ENCODE measurements at places on chromosomes 4 and X.

GRCh38 chrX:80229626-80230025, 190.6 kb upstream of the TENT5D start:
- DNase-seq = no peak

DNA sequence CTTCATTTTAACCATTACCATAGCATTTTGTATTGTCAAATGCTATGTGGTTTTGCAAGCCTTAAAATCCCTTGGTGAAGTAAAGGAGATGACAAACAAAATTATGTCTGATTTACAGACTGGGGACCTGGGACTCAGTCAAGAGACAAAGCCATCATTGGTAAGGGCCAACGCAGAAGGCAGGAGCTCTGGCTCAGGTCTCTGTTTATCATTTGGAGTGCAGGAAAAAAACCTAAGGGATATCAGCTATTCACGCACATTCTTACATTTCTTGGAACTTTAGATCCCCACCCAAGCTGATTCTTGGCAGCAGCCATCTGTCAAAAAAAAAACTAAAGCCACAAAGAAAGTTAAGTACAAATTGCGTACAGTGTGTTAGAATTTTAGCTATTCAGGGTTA, 731.9 kb downstream of the STPG2 start:
- no peak for DNase-seq

DNA sequence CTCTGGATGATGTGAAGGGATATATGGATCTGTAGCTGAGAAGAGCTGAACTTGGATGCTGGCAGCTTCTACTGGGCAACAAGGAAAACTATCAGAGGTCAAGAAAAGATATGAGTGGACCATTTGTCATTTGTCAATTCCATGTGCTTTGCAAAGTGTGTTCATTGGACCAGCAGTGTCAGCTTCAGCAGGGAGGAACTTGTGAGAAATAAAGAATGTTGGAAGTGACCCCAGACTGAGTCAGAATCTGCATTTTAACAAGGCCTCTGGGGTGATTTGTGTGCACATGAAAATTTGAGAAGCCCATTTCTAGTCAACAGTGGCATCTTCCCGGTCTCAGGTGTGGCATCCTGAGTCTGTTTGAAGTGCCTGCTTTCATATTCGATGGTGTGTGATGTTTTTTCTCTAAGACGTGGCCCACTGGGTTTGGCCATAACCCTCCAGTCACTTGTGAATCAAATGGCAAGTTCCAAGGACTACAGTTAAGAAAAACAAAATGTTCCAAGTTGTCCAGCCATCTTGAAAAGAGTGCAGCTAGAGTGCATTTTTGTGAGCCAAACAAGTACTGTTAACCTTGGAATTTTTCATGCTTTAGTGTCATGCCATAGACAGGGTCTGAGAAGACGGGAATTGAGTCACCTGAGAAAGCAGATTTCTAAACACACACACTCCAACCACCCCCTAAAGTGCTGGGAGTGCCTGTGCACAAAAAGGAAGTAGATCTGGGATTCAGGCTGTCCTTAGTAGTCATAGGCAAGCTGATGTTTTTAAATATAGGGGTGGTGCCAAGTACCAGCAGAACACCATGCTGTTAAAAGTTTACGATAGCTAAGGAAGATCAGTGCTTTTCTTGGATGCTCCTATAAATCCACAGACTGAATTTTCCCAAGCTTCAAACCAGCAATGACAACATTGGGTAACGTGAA, 26.4 kb downstream of the GPM6B start:
- no peak for DNase-seq

GRCh38 chr4:6205567-6205931, 5.2 kb upstream of the JAKMIP1 start:
- DNase-seq = no peak

GRCh38 chr4:126172126-126172525, 857.4 kb downstream of the FAT4 start:
- no peak for DNase-seq

DNA sequence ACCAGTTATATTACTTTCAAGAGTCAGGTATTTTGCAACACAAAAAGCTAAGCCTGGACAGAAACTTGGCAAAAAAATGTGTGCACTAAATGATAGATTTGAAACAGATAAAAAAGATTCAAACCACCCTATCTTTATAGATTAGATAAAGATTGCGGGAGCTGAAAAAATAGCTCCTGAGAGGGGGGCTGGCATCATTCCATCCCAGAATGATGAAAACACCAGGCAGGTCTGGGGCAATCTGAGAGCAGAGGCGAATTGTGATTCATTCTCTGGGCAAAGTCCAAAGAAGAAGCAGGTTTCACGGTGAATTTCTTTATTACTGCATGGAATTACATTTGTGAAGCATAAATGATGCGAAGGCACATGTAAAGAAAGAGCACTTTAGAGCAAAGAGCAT, 168.5 kb upstream of the DMD start:
- DNase-seq = no peak

GRCh38 chr4:71614621-71615020, 169.3 kb downstream of the GC start:
- DNase-seq = no peak

GRCh38 chrX:75273483-75273882, 402 bp upstream of the UPRT start:
- no peak for DNase-seq

- DNase-seq = no peak
These were observed 646.4 kb downstream of the IL1RAPL1 start for GRCh38 chrX:29233592-29234183.

GRCh38 chrX:154827194-154828015, 7.1 kb downstream of the SMIM9 start:
- no peak for DNase-seq

GRCh38 chr4:19298998-19299397, 952.7 kb upstream of the SLIT2 start:
- no peak for DNase-seq

- no peak for DNase-seq
These were observed 146.7 kb upstream of the PSAPL1 start for GRCh38 chr4:7581477-7581876.

- peak; percentile 34 for DNase-seq
These were observed at the start of gene GSPT2 for GRCh38 chrX:51743179-51743957. Gene GSPT2 (plus strand): TSS chrX:51743442. CDS start chrX:51743627, 185 bp downstream.

- DNase-seq = no peak
These were observed 13.7 kb upstream of the DHX15 start for GRCh38 chr4:24598025-24598424.

DNA sequence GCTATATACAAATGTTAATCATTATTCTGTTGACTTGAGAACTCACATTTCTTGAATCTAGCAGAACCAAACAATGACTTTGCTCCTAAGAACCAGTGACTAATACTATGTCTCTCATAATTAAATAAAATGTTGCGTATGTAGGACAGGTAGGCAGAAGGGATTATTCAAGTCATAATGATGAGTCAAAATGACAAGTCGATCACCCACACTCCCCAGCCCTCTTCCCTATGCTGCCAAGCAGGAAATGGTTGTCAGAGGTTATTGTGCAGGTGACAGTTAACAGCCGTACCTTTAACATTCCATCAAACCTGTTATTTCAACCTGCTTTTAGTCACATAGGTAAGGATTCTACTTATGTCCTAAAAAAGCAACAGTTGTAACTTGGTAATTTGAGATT, 22.0 kb upstream of the STK26 start:
- no peak for DNase-seq

GRCh38 chr4:791898-792625, 33.9 kb downstream of the CPLX1 start:
- no peak for DNase-seq

DNA sequence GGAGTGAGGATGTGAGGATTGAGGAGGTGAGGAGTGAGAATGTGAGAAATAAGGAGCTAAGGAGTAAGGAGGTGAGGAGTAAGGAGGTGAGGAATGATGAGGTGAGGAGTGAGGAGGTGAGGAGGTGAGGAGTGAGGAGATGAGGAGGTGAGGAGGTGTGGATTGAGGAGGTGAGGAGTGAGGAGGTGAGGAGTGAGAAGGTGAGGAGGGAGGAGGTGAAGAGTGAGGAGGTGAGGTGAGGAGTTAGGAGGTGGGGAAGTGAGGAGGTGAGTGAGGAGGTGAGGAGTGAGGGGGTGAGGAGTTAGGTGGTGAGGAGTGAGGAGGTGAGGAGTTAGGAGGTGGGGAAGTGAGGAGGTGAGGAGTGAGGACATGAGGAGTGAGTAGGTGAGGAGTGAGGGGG, 74.8 kb upstream of the MXD4 start:
- no peak for DNase-seq

DNA sequence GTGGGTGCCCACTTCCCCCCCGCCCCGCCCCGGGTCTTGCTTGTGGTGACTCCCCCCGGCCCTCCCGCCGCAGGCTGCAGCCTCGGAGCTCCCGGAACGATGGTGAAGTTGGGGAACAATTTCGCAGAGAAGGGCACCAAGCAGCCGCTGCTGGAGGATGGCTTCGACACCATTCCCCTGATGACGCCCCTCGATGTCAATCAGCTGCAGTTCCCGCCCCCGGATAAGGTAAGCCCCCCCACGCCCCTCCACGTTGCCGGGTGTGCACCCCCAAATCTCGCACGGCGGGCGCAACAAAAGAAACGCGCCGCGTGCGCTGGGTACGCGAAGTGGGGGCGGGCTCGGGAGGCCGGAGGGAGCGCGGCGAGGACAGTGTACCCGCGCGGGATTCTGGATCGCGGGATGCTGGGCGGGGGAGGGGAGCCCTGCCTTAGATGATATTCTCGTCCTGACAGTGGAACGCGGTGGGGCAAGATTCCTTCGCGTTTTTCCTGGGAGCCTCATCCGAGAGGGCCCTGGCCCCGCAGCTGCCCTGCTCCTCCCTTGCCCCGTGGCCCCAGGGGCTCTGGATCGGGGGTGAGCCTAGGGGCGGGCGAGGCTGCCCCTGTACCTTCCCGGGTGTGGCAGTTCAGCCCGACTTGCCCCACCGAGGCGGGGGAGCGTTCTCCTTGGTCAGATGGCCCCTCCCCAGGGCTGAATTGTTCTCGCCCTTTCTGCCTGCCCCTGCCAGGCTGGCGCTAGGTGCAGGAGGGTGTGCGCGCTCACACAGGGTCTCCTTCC, 819 bp downstream of the NSG1 start:
- DNase-seq = peak; percentile 48

DNA sequence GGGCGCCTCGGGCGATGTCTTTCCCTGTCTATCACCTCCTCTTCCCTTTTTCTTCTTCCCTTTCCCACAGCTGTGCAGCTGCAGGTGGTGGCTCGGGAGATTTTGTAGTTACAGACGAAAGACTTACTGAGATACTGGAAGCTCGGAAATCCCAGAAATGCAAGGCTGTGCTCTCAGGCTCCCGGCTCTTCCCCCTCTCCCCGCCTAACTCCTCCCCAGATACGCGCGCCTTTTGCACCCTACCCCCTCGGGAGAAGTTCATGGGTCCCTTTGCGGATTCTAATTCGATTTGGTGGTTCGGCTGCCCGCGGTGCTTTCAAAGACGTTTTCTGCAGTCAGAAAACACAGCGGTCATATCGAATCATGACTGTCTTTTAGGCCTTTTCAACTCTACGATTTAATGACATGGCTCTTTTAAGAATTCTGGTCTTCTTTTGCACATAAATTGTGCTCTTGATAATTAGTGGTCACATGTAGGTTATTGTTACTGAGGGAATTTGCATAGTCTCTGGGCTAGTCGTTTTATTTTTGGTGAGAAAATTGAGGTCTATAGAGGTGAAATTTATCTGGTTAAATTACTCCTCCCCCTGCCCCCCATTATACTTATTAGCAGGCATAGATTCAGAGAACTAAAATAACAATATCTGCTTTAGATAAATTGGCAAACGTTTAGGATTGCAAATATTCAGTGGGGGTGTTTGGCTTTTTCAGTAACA, 1.6 kb downstream of the SEPTIN11 start:
- DNase-seq = no peak
